Caco-2 (cell line): ENCODE measurements at places on chromosomes 1 and 21.

GRCh38 chr1:232868793-232869491, 63.7 kb downstream of the MAP10 start:
- no peak for DNase-seq

DNA sequence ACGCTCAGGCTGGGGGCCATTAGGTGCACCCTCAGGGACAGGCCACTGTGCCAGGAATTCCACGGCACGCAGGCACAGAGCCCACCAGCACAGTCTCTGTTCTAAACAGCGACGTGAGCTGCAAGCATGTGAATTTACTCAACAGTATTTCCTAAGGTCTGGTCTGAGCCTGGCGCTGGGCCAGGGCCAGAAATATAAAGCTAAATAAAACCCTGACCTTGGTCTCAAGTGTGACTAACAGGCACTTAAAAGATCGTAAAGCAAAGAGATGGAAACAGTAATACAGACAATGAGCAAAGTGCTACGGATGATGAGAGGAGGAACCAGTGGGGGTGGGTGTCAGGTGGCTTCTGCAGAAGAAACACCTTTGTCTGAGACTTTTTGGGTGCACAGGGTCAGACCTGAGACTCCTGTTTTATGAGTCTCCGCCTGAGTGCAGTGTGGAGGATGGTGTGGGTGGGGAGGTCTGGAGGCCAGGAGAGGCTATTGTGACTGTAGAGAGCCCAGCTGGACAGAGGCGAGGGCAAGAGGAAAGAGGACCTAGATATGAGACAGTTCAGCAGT, 53.4 kb upstream of the EDN2 start:
- DNase-seq, result no peak

GRCh38 chr1:185894791-185895190, 160.6 kb downstream of the HMCN1 start:
- DNase-seq, result no peak

DNA sequence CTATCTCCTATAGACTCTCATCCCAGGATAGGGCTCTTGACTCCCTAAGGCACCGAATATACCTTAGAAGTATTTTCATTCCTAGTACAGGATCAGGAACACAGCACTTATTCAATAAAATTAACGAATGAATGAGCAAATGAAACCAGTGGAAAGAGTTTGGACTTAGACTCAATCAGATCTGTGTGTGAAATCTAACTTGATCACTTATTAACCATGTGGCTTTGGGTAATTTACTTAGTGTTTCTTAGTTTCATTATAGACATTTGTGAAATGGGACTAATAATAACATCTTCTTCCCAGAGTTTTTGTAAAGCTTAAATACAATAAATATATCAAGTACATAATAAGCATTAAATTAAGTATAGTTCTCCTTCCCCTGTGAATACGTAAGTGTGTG, 230.1 kb downstream of the ADGRL2 start:
- DNase-seq, result no peak

- no peak for DNase-seq
These were observed 137.5 kb downstream of the HLX start for GRCh38 chr1:221016751-221017150.

- no peak for DNase-seq
These were observed 307.4 kb upstream of the ADGRL2 start for GRCh38 chr1:81493102-81493869.

- no peak for DNase-seq
These were observed 19.4 kb downstream of the TNFSF4 start for GRCh38 chr1:173187671-173188237.

DNA sequence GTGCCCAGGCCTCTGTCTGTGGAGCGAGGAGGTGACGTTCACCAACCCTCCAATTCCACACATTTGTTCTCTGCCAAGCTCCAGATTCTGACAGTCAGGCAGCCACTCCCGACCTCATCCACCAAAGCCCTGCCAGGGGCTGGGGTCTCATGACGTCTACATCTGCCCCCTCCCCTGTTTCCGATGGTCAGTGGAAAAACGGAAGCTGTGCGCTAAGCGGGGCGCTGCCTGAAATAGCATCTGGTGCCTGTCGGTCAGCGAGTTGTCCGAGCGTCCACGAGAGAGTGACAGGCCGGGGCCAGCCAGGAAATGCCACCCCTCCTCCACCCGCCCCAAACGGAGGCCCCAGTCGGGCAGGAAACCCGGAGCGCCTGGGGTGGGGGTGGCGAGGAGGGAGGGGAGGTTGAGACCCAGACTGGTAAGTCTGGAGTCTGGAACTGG, 3.2 kb upstream of the TAL1 start:
- no peak for DNase-seq

DNA sequence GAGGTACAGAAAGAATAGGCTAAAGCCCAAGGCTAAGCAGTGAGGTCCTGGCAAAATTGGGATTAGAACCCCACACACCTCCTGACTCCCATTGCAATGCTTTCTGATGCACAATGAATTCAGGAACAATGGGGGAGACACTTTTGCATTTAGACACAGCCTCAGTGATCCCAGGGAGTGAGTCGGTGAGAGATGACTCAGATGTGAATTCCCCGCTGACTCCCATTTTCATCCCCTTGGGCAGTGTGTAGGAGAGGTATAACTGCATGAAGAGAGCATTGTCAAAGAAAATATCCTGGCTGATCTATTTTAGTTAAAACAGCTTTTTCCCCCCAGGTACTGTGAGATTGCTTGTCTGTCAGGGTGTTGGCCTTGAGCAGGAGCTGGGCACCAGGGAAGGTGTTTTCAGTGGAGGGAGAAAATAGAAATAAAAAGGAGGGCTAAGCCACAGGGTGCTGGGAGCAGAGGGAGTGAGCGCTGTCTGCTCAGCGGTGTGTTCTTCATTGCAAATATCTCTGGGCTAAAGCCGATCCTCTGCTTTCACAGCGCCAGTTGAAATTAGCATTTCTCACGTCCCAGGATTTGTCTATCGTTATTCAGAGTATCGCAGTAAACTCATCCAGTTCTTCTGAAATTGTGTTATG, 247.7 kb upstream of the PTBP2 start:
- no peak for DNase-seq
